Activated T-cell treated with anti-CD3 and anti-CD28 coated beads, Interleukin-2, amount 50 U/mL, for 48 hours (primary cell): ENCODE measurements at places on chromosomes 1 and 21.
A peak's percentile ranks its signal among the peaks of the same experiment; 100 is the strongest.

- DNase-seq: no peak
Observed at GRCh38 chr21:36246080-36246631, 73.8 kb upstream of the MORC3 start.

GRCh38 chr1:210691039-210691610 is 362.4 kb downstream of the HHAT start:
- no peak for DNase-seq

- no peak for DNase-seq
Observed at GRCh38 chr1:212689758-212690529, 9.7 kb downstream of the BATF3 start.

- no peak for DNase-seq
Observed at GRCh38 chr1:182331387-182331786, 60.2 kb downstream of the GLUL start.

GRCh38 chr1:228918335-228918734 is 183.1 kb downstream of the RHOU start:
- DNase-seq: no peak

DNA sequence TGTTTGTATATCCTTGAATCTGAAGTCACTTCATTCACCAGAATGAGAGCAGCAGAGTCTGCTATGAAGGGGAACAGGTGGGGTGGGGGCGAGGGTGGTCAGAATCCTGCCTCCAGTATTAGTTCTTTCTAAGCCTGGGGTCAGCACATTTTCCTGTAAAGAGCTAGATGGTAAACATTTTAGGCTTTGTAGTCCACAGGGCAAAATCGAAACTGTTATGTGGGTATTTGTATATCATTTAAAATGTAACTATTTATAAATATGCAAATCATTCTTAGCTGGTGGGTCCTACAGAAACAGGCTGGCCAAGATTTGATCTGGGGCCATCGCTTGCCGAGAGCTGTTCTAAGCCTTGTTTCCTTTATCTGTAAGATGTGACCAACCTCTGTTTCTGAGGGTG is 96.0 kb downstream of the IGSF21 start:
- DNase-seq: no peak

GRCh38 chr1:248873409-248873992 is 14.6 kb upstream of the ZNF692 start:
- DNase-seq: peak; percentile 99
